MG63 (cell line): ENCODE measurements at places on chromosomes 7 and 10.

DNA sequence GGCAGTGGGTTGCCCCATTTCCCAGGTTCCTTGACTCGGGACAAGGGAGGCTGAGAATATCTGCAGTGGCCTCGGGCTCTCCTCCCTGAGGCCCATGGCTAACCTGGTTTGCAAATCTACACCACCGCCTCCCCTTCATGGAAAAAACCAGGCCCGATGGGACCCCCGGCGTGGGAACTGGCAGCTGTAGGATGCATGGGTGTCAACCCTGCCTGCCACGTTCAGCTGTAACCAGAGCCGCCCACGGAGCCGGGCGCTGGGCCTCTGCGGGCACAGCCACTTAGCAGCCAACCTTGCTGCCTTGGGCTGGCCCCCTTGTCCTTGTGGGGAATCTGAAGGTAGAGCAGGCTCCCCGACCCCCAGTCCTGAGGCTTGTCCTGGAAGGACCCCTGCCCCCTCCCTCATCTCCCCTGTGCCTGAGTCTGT lies 1.6 kb downstream of the PWWP2B start:
- DNase-seq: no peak

DNA sequence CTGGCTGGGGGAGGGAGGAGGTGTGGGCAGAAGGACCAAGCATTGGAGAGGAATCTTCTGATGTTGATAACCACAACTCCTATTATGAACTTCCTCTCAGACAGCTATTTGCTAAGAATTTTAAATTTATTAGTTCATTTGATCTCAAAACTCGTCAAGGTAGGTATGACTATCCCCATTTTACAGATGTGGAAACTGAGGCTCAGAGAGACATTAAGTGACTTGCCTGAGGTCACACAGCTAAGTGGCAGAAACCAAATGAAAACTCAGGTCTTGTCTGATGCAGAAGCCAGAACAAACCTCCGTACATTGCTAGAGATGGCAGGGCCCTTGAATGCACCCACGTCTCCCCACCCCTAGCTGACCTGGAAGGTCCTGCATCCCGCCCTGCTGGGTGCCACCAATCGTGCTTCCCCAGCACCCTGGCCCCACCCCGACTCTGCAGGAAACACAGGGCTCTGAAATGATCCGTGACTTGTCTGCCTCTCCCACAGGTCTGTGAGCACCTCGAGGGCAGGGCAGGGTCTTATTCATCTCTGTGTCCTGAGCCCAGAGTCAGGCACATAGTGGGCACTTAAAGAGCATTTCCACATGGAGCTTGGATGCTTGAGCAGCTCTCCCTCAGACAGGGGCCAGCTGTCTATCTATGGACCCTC lies 5.6 kb upstream of the PALD1 start:
- no peak for DNase-seq

DNA sequence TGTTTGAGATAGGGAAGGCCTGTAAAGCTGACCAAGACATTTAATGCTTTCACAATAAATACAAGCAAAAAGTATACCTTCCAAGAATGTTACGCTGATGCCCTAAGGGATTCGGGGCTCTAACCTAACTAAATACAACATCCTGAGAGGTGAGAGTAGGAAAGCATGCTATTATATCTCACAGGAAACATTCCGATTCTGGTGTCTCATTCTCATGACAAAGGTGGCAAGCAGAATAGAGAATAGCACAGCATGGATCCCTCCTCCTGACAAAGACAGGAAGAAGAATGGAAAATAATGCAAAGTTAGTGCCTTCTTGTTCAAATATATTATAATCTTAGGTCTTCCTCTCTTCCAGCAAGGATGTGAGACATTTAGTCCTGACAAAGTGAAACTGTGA lies 504.3 kb downstream of the TFEC start:
- no peak for DNase-seq

DNA sequence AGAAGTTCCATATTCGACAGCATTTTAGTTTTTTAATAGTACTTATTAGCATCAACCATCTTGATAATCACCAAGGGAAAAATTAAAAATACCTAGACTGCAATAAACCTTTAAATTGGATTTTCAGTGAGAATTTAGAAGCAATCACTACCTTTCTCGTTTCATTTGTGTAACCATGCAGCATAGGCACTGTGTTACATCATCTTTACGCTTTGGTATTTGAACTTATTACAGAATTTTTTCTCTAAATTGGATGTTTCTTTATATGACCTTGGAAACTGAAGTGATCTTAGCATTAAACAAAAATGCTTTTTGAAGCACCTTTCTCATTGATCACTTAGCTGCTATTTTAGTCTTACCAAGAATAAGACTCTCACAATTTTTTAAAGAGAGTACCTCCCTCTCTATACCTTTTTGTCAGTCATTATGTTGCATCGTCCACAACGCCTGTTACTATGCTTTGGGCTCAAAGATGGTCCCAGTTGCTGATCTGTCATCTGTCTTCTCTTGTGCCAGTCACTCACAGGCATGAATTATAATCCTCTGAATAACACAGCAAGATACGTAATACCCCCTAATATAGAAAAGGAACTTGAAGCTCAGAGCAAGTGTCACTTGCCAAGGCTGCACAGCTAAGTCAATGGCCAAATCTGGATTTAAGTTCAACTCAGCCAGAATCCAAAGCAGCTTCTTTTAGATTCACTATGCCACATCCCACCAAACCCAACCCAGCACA lies 19.6 kb upstream of the ASCC1 start:
- no peak for DNase-seq

DNA sequence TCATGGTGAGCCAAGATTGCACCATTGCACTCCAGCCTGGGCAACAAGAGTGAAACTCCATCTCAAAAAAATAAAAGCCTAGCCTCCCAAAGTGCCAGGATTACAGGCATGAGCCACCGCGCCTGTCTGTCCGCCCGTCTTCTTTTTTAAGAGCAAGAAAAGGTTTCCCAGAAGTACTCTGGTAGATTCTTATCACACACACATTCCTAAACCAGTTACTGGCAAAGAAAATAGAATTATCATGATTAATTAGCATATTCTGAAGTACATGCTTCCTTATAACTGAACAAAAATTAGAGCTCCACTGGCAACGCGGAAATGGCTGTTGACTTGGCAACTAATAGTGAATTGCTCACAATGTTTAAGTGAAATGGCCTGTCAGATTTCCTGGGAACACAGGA lies 87.0 kb downstream of the ADK start:
- no peak for DNase-seq
